GM19239 (cell line): ENCODE measurements at places on chromosomes 16 and 17.

DNA sequence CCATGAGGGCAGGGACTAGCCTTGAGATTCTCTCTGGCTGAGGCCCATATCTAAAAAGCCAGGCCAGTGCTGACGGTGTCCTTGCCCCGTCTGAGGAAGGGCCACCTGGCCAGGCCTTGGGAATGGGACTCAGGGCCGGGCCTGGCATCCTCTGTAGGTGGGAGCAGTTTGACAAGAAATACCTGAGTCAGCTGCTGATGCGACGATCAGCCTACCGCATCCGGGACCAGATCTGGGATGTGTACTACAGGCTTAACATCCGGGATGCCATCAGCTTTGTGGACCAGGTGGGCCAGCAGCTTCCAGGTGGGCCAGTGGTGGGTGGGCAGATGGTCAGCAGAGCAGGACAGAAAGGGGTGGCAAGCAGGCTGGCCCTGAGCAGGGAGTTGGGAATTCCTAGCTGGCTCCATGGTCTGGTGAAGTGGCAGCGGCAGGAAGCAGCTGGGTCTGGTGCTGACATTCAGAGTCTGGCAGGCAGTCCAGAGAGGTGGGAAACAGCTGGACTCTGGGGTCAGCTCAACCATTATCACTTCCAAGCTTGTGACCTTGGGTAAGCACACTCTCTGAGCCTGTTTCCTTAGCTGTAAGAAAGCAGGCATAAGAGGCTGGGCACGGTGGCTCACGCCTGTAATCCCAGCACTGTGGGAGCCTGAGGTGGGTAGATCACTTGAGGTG is 9.5 kb downstream of the SLC9A5 start:
- no peak for DNase-seq

DNA sequence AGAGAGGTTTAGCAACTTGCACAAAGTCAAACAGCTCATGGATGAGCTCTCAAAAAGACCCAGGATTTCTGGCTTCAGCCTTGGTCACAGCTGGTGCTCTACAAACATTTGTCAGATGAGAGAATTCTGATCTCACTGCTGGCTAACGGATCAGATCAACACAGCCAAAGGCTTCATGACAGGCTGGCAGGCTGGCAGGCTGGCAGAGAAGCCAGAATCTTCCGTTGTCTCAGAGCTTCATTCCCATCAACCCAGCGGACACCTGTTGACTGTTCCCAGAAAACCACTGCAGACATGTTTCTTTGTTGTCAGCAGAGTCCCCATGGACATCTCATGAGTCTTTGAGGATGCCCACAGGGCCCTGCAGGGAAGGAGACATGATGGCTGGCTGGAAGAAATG is 303.8 kb upstream of the ASIC2 start:
- DNase-seq: no peak

DNA sequence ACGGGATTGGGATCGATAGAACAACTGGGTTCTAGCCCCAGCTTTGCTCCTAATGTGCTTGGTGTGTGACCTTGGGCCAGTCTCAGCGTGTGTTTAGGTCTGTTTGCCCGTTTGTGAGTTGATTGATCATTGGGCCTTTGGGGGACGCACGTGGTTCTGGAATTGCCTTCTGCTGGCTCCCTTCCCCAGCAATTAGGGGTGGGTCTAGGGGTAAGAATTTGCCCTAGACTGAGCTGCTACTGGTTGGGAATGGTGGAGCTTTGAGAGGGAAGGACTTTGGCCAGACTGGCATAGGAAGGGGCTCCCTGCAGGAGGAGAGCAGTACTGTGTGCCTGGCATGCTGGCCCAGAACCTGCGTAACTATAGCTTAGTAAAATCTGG is 1.5 kb downstream of the SPNS2 start:
- no peak for DNase-seq

GRCh38 chr17:16443511-16444257 is 28.3 kb downstream of the TRPV2 start:
- no peak for DNase-seq

DNA sequence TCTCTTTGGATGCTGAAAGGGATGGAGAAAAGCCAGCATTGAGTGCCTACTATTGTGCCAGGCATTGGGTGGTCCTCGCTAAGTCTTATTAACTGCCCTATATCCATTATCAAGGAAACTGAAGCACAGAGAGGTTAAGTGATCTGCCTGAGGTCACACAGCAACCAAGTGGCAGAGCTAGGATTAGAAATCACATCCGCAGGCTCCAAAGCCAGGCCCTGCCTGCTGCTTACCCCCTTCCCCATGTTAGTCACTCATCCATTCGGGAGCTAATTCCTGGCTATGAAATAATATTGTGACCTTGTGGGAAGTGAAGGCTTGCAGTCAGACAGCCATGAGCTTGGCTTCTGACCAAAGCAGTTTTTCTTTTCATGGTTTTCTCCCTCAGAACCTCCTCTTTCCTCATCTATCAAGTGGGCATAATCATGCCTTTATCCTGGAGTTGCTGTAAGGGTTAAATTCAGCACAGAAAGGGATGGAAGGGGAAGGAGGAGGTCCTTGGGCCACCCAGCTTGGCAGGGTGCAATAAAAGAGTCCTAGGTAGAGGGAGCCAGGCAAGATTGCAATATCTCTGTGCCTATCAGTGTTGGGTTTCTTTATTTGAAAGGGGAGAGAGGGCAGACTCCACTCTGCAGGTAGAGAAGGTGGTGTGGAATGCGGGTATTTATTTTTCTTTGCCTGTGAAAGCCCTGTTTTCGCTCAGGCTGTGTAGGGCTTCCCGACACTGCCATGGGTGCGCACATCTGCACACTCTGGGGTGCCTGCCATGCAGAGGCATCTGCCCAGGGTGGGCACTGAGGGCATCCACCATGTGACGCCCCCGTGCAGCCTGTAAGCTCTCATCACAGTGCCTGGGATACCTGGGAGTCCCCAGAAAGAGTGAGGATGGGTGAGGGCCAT is 11.3 kb downstream of the RAI1 start:
- no peak for DNase-seq

- no peak for DNase-seq
Measured at GRCh38 chr17:64984181-64984580, 64.9 kb upstream of the LRRC37A3 start.

- no peak for DNase-seq
Measured at GRCh38 chr17:49496867-49497147, 1.7 kb downstream of the NGFR start.

DNA sequence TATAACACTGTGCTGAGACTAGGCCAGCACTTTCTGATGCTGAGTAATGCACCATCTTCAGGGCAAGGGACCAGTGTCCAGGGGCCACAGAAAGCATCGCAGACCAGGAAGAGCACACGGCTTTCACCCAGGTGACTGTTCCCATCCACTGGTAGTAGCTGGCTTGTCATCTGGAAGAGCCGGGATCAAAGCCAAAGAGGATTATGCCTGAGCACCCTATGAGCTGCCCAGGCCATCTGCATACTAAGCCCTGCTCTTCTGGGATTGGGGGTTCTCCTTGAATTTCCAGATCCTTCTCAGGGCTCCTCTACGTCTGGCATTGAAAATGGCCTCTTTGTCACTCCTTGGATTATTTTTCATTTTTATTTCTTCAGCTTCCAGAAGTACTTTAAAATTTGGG is 140.7 kb downstream of the IRX3 start:
- no peak for DNase-seq

GRCh38 chr17:81103379-81103778 is 61.9 kb upstream of the PVALEF start:
- DNase-seq: no peak

- no peak for DNase-seq
Measured at GRCh38 chr17:67998466-67998865, 2.2 kb upstream of the C17orf58 start.

GRCh38 chr17:81859906-81860755 is at the start of gene P4HB:
Gene P4HB, minus strand, starts transcription at chr17:81860535. Its CDS starts 64 bp downstream, at chr17:81860471.
- no peak for DNase-seq

GRCh38 chr17:18190628-18191235 is 7.1 kb downstream of the ALKBH5 start:
- no peak for DNase-seq

DNA sequence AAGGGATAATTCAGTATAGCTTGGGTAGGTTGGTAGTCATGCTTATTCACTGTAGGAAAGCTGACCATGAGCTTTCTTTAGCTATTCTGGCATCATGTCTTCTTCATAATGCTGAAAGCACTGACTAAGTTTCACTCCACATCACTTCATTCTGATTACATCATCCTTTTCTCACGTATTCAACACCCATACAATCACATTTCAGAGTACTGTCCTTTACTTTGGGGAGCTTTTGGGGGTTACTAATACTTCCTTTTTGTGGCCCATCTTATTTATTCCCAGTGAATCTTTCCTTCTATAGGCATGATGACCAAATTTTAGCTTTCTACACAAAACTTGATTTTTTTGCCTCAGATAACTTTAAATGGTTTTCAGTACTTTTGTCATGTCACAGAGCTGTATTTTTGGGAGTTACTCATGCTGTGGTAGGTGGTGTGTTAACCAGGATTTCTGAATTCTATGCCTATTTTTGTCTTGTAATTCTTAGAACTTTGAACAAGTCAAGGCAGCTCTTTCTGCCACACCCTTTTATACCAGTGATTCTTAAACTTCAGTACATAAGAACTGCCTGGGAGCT is 23.5 kb downstream of the TADA2A start:
- DNase-seq: no peak

- DNase-seq: no peak
Measured at GRCh38 chr17:4407216-4407615, 26.5 kb upstream of the SPNS3 start.

DNA sequence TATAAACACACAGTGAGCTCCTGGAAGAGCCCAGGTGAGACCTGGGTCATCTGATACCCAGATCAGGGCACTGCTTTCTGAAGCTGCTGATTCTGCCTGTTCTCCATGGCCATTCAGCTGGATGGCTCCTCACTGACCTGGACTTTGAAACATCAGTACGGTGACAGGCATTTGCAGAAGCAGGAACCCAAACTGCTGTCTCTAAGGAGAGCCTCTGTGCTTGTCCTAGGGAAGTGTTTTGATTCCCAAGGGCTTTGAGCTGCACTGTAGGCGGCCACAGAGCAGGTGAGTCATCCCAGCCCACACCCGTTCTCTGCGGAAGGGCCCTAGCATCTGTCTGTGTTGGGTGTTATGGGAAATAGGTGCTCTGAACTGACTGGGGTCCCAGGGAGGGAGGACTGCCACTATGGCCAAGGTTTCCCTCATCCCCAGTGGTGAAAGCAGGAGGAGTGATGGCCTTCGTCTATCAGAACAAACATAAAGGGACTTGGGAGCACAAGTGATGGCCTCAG is 60.7 kb upstream of the ADCY9 start:
- DNase-seq: peak; percentile 29

GRCh38 chr16:73846007-73846330 is 450.6 kb upstream of the PSMD7 start:
- DNase-seq: no peak

DNA sequence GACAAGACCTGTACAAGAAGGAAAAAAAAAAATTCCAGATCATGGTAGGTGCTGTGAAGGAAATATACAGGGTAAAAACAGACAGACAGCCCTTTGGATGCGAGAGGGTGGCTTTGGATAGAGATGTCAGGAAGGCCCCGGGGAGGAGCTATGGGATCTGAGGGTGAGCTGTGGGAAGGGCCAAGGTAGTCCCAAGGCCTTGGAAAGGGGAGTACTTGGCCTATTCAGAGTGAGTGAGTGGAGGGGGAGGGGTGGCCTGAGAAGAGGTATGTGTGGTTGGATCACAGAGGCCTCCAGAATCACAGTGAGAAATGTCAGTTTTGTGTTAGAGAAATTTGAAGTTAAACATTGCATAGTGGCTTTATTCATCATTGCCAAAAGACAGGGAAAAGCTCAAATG is 31.2 kb upstream of the AKTIP start:
- DNase-seq: no peak

DNA sequence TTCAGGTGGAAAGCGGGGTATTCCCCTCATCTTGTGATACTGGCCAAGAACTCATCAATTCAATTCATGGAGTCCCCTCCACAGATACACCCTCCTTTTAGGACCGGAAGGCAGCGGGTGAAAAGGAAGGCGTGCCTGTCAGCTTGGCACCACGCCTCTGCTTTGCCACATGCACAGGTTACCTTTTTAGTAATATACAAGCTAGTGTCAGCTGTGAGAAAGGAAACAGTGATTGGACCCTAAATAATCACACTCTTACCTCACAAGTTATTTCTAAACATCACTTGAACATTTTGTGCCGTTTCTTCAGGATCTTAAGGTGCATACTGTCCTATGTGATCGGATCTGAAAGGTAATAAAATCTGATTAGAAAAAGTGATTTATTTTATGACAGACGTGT is 15.7 kb downstream of the ZDHHC7 start:
- no peak for DNase-seq

- no peak for DNase-seq
Measured at GRCh38 chr17:32519228-32520103, 32.7 kb downstream of the CDK5R1 start.

DNA sequence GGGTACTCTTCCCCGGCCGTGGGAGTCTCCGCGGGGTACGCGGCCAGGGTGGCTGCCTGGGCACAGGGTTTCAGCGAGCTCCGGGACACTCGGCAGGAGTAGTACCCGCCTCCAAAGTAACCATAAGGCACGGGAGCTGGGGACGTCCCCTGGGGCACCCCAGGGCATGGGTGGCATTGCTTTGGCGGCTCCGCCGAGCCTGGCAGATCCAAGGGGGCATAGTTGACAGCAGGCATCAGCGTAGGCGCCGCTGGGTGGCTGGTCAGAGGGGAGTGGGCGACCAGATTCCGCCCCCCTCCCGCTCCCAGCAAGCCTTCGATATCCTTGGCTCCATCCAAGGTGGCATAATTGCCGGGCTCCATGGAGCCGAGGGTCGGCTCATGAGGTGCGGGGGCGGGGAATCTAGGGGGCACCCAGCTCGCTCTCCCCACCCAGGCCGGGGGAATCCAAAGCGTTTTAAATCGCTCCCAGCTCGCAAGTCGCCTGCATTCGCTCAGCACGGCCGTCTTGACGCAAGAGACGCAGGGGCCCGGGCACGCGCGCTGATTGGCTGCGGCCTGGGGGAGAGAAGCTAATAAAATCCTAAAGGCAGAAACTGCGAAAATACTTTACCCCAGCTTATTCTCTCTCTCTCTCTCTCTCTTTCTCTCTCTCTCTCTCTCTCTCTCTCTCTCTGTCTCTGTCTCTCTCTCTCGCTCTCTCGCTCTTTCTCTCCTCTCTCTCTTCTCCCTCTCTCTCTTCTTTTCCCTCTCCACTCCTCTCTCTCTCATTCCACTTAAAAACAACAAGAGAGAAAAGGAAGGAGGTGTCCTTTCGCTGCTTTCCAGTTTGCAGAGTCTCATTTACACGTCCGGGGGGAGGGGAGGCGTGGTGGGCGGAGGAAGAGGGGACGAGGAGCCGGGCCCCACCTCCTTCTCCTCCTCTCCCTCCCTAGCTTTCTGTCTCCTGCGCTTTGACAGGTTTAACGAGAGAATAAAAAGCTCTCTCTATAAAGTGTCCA is at the start of gene HOXB13:
TSS of gene HOXB13 (minus strand) at position 519 of the 1,000 bp plus-strand sequence. CDS start at position 362, 157 bp downstream.
- DNase-seq: no peak
